ENCODE measurements at places on chromosomes 5 and 9.

GRCh38 chr9:74147906-74148305, 349.2 kb upstream of the RORB start:
- no peak for DNase-seq

GRCh38 chr5:102271759-102272158, 24.3 kb downstream of the SLCO4C1 start:
- no peak for DNase-seq

DNA sequence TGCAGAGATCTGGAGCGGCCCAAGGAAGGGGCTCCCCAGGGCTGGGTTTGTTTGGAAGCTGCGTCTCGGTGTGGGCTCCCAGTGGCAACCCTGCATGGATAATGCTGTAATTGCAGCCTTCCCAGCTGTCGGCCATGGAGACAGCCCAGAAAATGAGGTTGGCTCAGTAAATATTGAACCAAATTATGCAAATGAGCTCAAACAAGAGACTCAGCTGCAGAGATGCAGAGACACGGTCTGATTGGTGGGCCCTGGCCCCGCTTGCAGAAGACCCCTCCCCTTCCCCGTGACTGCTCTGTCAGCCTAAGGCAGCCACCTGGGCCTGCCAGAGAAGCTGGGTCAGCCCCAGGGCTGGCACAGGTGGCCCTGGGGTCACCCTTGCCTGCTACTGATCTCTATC, 75.9 kb downstream of the RAD23B start:
- no peak for DNase-seq

DNA sequence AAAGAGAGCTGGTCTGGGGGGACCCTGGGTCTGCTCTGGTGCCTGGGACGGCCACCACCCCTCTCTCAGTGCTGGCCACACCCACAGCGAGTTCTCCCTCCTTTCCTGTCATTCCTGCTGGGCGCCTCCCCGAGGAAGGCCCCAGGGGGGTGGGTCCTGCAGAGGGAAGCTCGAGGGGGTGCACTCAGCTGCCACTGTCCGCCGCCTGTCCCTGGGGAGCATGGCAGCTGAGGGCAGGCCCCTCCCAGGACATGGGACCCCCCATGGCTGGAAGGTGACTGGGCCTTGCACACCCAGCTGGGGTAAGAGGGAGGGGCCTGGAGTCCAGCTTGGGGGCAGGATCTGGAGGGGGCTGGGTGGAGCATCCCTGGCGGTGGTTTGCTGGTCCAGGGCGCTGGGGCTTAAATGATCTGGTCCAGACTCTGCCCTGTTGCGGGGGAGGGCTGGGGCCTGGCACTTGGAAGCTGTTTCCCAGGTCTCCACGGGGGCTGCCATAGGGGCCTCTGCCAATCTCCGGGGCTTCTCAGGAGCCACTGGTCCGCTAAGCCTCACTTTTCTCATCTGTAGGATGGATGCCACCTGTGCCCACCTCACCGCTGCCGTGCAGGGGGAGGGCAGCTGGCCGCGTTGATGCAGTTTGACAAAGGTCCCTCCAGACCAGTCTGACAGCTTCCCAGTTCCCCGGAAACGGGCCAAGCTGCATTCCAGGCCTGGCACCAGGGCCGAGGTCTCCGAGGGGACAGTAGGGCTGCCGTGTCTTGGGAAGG, 6.0 kb upstream of the SLC2A6 start:
- no peak for DNase-seq

DNA sequence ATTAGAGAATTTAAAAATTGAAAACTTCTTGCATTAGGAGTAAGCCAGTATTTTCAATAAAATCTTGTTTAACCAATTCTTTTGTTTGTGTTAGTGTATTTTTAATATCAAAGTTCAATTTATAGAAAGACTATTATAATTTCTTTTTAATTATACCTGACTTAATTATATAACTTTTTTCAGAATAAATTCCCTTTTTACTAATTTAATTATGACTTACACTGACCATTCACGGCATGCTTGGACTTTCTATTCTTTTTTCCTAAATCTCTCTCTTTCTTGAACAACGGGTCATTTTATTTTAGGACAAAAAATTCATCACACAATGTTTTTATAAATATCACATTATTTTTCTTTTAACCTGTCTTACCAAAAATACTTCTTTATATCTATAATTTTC, 555.3 kb upstream of the PTGER4 start:
- DNase-seq = no peak

DNA sequence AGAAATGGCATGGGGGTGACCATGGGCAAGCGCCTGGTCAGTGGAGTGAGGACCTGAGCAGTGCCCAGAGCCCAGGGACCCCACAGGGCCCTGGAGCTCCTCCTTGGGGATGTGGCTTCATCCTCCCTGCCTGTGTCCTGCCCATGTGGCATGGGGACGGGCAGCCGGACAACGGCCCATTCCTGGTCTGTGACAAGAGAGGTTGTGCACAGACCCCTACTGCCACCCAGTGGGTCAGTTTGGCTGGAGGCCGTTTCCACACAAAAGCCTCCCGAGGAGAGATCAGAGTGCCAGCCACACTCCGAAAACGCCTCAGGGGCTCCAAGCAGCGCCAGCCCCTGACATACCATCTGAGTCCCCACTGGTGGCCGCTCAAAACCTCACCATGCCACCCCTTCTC, 19.8 kb downstream of the SLC6A18 start:
- no peak for DNase-seq

GRCh38 chr5:95826949-95827891, 4.7 kb upstream of the GLRX start:
- DNase-seq = no peak

- DNase-seq = peak; percentile 4
Observed at GRCh38 chr5:37005946-37006540, 129.5 kb downstream of the NIPBL start.

GRCh38 chr5:88145611-88146467, 122.8 kb downstream of the TMEM161B start:
- DNase-seq = no peak

GRCh38 chr5:170182491-170182890, 50.3 kb upstream of the C5orf58 start:
- no peak for DNase-seq

DNA sequence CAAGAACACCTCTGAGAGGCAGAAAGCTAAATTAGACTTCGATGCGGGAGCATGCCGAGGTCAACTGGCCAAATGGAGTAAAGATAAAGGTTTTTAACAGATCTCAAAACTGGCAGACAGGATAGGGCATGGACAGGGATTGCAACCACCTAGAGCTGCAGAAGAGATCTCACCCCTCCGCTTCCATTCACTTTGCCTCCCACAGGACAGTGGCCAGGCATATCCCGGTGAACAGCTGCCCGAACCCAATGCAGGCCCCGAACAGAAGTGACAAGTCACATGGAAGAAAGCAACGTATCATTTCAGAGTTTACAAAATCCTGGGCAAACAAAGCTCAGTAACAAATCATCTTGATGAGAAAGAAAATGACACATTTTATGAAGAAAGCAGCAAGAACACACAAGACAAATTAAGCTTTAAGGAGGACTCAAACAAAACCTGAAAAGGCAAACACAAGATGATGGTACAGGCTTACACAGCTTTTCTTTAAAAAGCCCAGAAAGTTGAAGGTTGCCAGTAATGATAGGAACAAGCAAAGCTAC, 18.4 kb downstream of the RNF130 start:
- no peak for DNase-seq

DNA sequence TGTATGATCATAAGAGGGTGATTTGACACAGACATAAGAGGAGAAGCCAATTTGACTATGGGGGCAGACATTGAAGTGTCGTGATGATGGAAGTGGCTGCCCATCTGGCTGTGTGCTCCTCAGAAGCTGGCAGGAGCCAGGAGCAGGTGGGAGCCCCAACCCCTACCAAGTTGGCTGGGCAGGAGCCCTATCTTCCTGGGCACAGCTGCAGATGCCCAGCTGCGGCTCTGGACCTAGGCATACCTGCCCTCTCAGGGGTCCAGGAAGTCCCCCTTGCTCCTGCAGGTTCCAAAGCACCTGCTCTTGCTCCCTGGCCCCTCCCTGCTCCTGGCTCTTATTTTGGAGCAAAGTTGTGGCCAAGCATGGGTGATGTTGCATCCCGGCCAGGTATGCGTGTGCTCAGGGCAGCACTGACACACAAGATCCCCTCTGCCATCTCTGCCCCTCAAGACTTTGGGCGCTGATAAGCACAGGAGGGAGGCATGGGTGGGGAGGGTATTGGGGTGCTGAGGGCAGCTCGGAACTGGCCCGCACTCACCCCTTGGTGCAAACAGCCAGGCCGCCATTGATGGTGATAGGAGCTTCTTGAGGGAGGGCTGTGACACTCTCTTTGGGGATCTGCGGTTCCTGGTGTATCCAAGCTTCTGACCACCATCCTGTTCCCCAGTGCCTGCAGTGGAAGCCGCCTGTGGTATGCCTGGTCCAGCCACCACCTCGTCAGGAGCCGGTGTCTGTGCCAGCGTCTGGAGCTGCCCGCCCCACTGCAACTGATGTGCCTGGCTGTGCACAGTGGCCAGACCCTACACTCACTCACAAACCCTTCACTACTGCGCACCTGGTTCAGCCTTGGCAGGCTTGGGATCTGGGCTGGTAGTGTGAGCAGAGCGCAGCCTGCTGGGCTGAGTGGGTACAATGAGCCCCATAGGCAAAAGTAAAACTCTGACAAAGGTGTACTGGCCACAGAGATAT, 230.9 kb downstream of the CDH9 start:
- no peak for DNase-seq

DNA sequence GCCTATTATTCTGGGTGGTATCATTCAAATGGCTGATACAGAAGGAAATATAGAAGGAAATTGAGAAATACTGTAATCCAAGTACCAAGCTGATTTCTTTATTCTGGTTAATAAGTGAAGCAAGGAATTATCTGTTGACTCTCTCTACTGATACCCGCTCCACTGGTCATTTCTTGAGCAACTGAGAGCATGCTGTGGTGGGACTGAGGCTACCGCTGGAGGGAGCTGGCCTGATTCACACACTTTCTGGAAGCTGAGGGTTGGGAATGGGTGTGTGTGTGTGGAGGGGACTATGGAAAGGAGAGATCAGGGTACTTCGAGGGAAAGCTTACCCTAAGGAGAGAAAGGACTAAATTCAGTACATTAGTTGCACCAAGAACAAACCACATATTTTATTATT, 104.1 kb downstream of the UGCG start:
- DNase-seq = no peak

- no peak for DNase-seq
Observed at GRCh38 chr9:108639696-108640095, 216.1 kb downstream of the ACTL7B start.

DNA sequence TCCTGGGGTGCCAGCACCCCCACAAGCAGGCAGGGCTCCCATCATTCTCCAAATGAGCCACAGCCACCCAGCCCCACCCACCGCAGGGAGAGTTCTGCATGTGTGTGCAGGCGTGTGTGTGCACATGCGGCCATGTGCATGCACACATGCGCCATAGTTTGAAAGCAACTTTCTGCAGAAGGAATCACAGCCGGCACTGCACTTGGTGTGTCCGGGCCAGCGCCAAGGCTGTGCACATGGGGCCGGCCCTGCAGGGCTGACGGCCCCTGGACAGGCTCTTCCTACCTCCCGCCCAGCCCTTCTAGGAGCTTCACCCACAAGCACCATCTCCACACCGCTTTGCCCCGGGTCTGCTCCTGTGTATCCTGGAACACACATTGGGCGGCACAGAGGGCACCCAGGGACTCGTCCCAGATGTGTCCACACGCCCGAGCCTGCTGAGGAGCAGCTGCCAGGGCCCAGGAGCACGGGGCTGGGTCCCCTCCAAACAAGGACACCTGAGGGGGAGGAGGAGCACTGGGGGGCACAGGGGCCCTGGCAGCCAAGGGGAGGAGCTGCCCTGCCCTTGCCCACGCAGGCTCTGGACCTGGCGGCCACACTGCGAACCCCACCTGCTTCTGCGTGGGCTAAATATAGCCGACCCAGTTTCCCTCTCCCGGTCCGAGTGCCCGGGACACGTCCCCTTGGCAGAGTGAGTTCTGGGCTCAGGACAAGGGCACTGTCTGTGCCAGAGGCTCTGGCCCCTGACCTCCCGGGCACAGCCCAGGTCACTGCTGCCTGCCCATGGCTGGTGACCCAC, 19.1 kb downstream of the TPPP start:
- no peak for DNase-seq

DNA sequence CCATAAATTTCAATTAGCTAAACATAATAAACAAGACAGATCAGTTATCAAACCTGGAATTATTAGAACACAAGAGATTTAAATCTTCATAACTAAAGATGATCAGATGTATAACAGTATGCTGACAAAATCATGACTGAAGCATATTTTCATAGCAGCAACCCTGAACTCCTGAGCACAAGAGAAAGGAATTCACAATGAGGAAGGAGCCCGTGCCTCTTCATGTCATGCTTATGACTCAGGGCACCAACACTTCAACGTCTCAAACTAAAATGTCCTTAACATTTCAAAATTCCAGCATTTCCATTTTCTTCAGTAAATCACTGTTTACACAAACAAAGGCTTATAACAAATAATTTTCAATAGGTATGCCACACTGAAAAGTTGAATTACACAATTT, 6.7 kb downstream of the AP3B1 start:
- no peak for DNase-seq

GRCh38 chr9:121774715-121775613, 123.5 kb downstream of the DAB2IP start:
- DNase-seq = no peak

GRCh38 chr5:80191991-80192398, 63.9 kb downstream of the SERINC5 start:
- DNase-seq = no peak

GRCh38 chr5:126965061-126965475, 65.3 kb downstream of the MARCHF3 start:
- DNase-seq = no peak

- no peak for DNase-seq
Observed at GRCh38 chr9:114691046-114691955, 9.3 kb upstream of the TEX48 start.

DNA sequence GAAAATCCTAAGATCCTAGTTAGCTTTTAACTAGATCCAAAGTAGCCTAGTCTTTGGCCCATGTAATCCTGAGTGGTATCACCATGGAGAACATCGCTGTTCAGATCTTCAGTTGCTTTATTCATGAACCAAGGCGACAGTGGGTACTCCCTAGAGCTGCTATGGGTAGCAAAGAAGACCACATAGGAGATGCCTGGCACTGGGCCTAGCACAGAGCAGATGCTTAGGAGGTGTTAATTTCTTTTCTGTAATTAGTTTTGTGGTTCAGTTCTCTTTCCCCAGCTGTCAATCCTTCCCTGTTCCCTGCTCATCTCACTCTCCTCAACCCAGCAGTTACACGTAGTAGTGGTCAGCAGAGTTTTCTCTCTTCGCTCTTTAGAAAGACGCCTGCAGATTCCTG, 9.3 kb downstream of the CAST start:
- no peak for DNase-seq

- DNase-seq = peak; percentile 57
Observed at GRCh38 chr5:151660616-151661495, 25.9 kb downstream of the SPARC start.

Data from smooth muscle cell of the brain vasculature (primary cell).